CD4-positive, alpha-beta T cell treated with Interleukin-21 for 1 hour (primary cell): ENCODE measurements at places on chromosomes 5 and 9.

- DNase-seq = no peak
Measured at GRCh38 chr5:32217886-32218396, 43.8 kb upstream of the GOLPH3 start.

DNA sequence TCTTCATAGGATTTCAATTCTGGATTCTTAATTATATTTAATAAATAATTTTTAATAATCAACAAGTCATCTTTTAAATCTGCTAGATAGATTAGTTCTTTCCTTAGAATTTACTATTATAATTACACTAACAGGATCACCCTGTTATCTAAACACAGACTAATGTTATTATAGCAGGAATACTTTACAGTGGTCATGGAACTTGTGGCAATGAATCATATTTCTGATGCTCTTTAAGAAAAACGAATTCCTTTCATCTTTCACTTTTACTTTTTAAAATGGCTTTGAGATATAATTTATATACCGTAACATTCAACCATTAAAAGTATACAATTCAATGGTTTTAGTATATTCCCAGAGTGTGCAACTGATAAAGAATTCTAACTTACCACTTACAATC, 29.7 kb upstream of the CDK5RAP2 start:
- DNase-seq = no peak

DNA sequence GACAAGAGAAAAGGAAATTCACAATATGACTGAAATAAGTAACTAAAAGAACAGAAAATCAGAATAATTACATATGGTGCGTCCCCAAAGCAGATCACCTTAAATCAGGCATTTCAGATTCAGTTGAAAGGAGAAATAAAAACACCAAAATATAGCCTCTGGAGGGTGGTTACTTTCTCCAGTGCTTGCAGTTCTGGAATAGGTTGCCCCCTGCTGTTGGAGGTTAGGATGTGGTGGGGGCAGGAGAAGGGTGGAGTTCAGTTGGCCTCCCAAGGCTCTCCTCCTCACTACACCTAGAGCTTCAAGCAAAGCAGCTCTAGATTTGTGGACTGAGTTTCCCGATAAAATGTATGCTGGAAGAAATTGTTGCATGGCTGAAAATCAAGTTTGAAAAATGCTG, 338.2 kb upstream of the TLE4 start:
- no peak for DNase-seq

DNA sequence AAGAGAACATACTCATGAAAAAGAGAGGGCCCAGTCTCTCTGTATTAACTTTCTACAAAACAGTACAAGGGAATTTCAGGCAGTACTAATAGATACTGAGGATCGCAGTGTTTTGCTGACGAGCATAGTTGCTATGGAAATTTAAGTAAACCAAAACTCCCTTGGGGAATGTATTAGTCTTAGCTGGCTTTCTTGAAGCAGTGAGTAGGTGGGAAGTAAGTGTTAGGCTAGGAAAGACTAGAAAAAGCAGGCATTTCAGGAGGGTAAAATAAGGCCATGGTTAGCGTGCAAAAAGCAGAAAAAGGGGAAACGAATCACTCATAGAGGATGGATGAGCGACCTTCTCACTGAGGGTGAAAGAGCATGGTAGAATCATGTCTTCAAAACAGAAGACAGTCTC, 84.3 kb upstream of the ACTBL2 start:
- no peak for DNase-seq

GRCh38 chr5:132887283-132887682, 13.8 kb downstream of the LEAP2 start:
- no peak for DNase-seq

DNA sequence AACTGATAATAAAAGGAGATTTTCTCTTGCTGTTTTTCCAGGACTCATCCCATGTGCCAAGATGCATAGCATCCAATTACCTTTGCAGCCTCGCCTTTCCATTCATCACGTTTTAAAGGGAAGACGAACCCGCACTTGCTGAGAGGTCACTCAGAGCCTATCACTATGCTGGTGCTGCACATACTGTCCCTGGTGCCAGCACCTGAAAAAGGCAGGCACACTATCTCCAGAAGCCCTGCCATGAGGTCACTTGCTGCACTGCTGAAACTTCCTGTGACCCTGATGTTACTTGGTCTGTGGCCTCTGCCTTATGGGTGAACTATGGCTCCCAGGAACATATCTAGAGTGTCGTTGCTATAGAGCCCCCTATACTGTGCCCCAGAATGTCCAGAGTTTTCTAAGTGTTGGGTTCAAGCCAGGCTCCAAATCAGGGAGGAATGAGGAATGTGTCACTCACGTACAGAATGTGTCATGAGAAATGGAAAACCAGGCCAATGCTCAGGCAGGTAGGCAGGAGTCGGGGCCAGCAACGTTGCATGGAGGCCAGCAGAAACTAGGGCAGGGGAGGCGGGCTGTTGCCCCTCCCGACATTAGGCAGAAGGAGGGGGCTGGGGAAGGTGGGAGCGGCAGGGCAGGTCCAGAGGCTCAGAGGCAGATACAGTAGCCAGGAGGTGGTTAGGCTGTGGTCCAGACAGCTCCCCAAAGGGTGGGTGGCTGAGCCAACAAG, 262.1 kb downstream of the CRB2 start:
- no peak for DNase-seq

DNA sequence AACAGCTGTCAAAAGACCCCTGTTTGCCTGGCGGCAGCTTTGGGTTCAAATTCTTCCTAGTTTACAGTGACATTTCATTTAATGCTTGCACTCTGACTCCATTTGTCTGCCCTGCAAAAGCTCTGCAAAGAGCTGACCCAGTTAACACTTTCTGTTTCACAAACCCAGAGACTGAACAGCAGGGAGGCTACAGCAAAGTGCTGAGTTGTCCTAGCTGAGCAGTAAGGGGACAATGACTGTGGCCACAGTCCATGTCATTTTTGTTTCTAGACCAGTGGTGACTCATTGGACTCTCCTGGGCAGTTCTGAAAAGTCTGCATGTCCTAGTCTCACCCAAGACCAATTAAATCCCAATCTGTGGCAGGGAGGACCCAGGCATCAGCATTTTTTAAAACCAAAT, 994.8 kb upstream of the WWC1 start:
- DNase-seq = no peak

- DNase-seq = no peak
Measured at GRCh38 chr5:176748073-176748966, 62.0 kb upstream of the UNC5A start.

DNA sequence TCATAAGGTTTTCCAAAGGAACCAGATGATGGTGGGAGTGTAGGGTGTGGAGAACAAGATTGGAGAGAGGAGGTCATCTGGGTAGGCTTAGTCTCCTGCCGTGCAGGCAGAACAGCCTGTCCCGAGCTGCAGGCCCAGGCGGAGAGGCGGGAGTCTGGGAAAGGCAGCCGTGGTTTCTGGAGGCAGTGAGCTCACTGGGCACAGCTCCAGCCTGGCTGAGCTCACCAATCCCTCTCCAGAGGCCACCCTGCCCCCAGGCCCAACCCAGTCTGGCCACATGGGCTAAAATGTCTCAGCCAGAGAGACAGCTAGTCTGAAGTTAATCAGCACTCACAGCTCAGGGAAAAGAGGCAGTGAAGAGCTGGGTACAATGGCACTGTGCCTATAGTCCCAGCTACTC, 12.3 kb downstream of the P4HA2 start:
- DNase-seq = no peak

- DNase-seq = no peak
Measured at GRCh38 chr5:92147266-92147665, 764.1 kb upstream of the ARRDC3 start.

DNA sequence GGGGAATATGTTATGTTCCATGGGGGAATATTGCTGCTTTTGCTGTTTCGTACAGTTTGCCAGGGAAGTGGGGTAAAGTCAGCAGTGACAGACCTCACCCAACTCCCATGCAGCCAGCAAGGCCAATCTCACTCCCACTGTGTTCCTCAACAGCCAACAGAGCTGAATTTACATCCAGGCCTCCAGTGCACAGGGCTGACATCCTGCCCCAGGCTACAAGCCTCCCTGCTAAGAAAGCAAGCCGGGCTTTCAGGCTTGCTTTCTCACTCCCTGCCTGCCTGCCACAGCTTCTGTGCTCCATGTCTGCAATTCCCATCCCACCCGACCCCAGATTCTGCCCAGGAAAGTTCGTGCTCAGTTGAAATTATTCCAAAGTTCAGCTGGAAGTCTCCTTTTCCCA, 25.5 kb upstream of the SNCAIP start:
- DNase-seq = no peak

GRCh38 chr9:120740132-120740531, 25.9 kb upstream of the MEGF9 start:
- no peak for DNase-seq
